ENCODE measurements at places on chromosomes 2 and 18.

GRCh38 chr2:80030135-80030534 lies 274.4 kb downstream of the LRRTM1 start:
- no peak for DNase-seq

- DNase-seq: no peak
Measured at GRCh38 chr2:200635251-200635650, 49.4 kb downstream of the AOX1 start.

DNA sequence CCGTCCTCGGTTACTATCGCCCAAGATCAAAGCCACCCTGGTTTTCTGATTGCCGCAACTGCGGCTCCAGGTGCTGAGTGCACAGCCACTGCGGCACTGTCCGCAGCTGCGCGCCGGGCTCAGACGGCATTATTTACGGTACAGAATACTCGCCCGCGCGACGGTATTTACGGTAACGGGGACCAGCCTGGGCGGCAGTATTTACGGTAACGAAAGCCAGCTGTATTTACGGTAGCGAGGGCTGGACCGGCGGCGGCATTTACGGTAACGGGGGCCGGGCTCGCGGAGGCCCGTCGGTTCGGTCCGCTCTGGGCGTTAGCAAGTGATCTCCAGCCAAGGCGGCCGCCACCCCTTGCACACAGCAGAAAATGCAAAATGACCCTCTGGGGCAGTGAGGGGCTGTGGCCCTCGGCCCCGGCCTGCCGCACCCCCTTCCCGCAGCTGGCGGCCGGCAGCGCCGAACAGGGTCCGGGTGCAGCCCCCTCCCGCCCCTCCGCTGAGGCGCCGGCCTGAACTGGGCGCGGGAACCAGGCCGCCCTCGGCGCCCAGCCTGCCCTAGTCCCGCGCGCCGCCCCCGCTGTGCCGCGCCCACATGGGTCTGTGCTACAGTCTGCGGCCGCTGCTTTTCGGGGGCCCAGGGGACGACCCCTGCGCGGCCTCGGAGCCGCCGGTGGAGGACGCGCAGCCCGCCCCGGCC lies at the start of gene GNAL:
TSS of gene GNAL (plus strand) at position 293 of the 697 bp plus-strand sequence. CDS start at position 593, 300 bp downstream.
- DNase-seq: peak; percentile 82

GRCh38 chr18:22469926-22470247 lies 52.2 kb upstream of the CTAGE1 start:
- no peak for DNase-seq

DNA sequence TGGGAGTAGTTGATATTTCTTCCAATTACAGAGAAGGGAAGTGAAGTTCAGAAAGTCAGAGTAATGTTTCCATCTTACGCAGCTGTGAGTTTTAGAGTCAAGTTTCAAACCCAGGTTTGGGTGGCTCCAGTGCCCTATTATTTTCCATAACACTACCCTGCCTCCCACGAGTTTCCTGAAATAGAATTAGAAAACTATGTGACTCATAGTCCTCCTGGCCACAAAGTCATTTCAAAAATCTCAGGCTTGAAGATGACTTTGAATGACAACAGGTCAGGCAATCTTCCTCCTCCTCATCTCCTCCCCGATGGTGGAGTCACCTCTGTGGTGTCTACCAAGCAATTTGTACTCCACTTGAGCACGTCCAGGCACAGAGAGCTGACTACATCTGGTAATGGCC lies 212.3 kb upstream of the TRIB2 start:
- no peak for DNase-seq

GRCh38 chr2:207926133-207926988 lies 99.0 kb downstream of the PLEKHM3 start:
- no peak for DNase-seq

DNA sequence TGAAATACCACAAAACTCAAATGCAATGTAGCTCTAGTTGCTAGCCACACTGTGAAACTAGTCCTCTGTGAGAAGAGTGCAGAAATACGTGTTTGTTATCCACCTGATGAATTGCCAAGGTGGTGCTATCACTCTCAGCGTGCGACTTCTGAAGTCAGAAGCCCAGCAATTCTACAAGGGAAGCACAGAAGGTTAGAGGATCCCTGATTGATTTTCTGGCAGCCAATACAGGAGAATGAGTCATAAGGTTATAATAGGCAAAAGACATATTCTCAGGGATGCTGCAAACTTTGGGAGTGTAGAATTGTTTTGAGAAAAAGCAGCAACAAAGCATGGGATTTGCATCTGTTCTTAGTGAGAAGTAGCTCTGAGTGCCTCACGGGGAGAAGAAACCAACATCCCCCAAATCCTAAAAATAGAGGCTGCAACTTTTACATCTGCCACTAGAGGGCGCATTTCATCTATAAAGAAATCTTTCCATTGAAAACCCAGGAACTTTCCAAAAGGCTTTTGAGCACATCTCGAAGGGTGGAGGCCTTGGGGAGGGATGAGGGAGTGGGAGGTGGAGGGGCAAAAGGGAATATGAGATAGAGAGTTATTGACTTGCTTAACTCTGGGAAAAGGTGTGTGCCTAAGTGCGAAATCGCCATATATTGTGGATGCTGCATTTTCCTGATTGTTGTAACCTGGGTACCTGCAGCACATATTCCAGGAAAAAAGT lies 78.0 kb downstream of the TMEM182 start:
- peak; percentile 38 for DNase-seq

GRCh38 chr18:62876111-62876510 lies 160.8 kb downstream of the PHLPP1 start:
- DNase-seq: no peak

DNA sequence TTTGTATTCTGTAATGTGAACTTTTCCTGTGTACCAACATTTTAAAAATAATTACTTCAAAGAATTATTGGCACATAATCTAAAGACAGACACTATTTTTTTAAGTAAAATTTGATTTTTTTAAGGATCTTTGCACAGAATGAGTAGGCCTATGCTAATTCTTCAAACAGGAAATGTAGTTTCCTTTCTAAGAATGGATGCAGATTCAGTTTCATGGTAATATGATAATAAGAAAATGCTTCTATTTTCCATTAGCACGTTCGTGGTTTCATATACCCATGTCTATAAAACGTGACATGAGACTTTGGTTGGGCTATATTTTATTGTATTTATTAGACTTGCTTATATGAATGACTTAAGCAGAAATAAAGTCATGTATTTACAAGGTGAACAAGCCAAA lies 191.8 kb upstream of the RBBP8 start:
- no peak for DNase-seq

- DNase-seq: no peak
Measured at GRCh38 chr2:96447726-96448125, 57.4 kb downstream of the NEURL3 start.

DNA sequence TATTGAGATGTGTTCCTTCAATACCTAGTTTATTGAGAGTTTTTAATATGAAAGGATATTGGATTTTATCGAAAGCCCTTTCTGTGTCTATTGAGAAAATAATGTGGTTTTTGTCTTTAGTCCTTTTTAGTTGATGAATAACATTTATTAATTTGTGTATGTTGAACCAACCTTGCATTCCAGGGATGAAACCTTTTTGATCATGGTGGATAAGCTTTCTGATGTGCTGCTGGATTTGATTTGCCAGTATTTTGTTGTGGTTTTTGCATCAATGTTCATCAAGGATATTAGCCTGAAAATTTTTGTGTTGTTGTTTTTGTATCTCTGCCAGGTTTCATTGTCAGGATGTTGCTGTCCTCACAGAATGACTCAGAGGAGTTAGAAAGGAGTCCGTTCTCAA lies 1710.4 kb downstream of the SUCLG1 start:
- no peak for DNase-seq

- DNase-seq: no peak
Measured at GRCh38 chr2:144999071-144999875, 479.4 kb upstream of the ZEB2 start.

DNA sequence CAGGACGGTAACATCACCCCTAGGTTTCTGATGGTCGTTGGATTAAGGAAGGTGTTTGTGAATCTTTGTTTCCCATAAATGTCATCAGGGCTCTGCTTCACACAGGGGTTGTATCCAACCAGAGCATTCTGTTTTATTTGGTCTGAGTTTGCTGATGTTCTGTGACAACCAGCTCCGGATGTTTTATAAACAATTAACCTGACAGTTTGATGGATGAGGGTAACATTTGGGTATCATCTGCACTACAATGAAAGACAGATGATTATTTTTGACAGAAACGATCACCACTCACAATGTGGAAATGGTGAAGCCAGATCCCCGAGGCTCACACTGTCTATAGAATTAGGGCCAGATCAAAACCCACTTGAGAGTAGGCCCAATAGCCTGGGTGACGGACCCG lies 107.1 kb downstream of the CDC42EP3 start:
- DNase-seq: no peak

DNA sequence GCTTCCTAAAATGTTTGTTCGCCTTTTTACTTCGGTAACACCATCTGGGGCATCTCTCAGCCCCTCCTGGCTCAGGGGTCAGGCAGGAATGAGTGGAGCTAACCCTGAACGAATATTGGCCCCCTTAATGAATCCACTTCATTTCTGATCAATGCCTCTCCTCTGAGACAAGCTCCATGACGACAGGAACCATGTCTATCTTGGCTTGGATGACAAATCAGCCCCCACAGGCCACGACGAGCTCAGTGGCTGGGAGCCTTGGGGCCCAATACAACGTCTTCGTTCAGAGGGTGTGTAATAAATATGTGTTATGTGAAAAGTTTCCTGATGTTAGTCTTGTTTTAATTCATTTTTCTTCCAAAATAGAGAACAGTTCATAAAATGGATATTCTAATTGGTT lies 133.0 kb downstream of the COL6A3 start:
- DNase-seq: no peak

DNA sequence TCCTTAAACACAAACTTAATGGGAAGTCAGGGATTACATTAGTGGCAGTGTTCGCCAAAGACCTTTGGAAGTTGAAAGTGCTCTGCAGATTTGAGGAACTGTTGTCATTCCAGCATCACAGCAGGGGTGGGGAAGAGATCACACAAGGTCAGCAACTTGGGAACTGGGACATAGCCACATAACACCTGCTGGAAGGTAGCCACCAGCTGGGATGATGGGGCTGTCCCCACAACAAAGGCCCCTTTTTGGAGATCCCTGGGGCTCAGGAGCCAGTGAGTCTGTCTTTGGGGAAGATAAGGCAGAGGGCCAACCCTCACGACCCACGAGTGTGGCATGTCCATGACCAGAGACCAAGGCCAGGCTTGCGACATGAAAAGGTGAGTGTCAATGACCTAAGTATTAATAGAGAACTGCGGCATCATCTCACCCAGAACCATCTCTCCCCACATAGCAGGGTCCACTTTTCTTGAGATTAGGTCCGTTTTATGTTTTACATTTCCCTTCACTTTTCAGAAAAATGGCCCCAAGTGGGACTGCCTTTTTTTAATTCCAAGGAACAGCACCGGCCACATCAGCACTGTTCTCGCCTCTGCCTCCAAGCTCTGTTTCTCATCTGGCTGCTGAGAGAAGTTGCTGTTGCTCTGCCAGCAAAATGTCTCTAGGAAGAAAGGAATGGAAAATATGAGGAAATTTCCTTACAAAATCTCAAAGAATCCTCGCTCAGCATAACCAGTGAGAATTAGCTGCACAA lies 106.9 kb downstream of the GFPT1 start:
- DNase-seq: no peak

- no peak for DNase-seq
Measured at GRCh38 chr2:43480874-43481273, 115.0 kb downstream of the THADA start.

GRCh38 chr2:56464613-56465012 lies 280.8 kb downstream of the CCDC85A start:
- no peak for DNase-seq

GRCh38 chr2:68667371-68667770 lies 24.0 kb downstream of the PROKR1 start:
- no peak for DNase-seq

- no peak for DNase-seq
Measured at GRCh38 chr2:69762513-69763494, 20.9 kb downstream of the ANXA4 start.

GRCh38 chr2:221845021-221845365 lies 272.9 kb upstream of the EPHA4 start:
- DNase-seq: no peak

GRCh38 chr18:29849144-29849543 lies 1193.4 kb downstream of the DSC3 start:
- DNase-seq: no peak

DNA sequence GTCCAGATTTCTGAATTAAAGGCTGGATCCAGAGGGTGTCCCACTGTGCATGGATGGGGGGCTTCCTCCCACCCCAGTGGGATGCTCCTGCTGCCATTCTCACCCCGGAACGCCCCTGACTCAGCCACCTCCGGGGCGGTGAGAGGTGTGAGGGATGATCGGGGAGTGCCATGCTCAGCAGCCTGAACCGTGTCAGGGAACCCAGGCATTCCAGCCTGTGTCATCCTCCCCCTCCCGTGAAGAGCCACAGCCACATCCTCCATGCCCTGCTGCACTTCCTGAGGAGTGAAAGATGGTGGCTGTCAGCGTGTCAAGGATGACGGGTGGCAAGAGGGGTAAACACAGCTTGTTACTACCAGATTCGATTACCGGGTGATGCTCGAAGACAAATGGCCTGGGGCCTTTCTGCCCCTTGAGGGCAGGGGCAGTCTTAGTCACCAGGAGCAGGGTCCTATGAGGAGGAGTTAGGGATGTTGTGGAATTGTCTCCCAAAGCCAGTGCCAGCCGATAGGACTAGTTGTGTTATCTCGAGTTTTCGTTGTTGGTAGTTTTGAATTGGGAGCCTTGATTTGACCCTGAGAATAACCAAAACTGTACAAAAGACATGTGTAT lies 80.8 kb downstream of the TCF7L1 start:
- no peak for DNase-seq

- no peak for DNase-seq
Measured at GRCh38 chr2:107721586-107721985, 105.1 kb upstream of the RGPD4 start.

DNA sequence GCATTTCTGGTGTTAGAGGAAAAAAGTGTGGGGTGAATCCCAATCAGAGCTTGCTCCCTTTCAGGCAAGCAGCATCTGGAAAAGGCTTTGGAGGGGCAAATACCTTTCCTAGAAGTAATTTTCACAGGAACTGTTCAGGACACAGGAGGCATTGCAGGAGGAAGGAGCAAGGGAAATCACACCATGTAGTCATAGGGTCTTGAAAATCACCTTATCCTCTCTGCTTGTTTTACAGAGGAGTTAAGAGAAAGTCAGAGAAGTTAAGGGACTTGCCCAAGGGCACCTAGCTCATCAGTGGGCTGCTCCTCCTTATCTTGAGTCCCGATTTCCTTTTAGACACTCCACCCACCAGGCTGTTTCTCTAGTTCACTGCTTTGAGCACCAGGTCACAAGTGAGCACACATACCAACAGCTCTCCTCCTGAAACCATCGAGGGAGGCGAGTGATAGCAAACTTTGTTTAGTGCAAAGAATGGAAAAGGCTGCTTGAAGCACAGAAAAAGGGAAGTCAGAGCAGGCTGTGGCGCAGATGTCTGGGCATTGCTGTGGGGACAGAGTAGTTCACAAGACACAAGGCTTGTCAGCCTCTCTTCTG lies 89.2 kb upstream of the CXCR4 start:
- no peak for DNase-seq

DNA sequence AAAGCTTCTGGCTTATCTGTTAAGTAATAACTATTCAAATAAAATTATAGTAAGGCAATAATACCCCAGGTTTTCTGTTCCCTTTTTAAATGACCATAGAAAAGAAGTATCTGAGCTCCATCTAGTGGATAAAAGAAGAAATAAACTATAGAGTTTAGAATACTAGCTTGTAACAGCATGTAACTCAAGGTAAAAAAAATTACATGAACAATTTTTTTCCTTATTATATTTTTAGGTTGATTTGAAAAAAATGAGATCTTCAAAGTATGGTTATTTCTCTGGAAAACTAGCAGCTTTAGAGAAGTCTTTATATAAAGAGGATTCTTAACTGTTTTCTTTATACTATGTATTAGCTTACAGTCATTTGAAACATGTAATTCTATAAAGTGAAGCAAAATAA lies 58.1 kb downstream of the NCKAP1 start:
- peak; percentile 34 for DNase-seq

Measured in GM13977 (cell line).